ENCODE measurements at places on chromosomes 5 and 9. TPM values are rescaled to one million over a fixed set of nuclear protein-coding genes. Genes with fewer than 3 reads are reported as not detected.

DNA sequence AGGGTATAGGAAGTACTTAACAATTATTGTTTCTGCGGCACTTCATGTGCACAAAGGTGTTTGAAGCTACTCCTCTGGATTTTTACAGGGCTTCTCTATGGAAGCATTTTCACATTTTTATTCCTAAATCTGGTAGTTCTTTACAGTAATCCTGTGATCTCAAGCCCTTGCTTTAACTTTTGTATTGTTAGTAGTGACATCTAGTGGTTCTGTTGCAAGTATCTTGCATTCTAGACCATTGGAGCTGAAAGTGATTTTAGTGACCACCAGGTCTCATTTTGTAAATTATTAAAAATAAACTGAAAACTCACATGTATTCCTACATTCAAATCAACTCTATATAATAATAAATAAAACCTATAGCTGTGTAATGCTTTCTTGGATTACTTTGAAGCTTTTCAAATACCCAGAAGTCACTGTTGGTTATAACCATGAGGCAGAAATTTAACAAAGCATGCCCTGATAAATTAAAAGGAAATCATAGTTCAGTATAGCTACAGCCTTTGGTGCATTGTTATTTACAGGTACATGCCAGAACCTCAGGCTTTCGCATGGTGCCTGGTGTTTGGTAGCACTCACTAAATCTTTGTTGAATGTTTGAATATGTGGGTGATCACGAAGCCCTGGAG lies 18.9 kb downstream of the RPS23 start:
- H3K27ac ChIP-seq, result peak overlapping the region; percentile 57
- no peaks in the 10 kb centered on the region for H3K4me1 ChIP-seq
- H3K27me3 ChIP-seq, result no peaks in the 10 kb centered on the region
- no peak for ATAC-seq
- no peaks in the 10 kb centered on the region for H3K36me3 ChIP-seq

DNA sequence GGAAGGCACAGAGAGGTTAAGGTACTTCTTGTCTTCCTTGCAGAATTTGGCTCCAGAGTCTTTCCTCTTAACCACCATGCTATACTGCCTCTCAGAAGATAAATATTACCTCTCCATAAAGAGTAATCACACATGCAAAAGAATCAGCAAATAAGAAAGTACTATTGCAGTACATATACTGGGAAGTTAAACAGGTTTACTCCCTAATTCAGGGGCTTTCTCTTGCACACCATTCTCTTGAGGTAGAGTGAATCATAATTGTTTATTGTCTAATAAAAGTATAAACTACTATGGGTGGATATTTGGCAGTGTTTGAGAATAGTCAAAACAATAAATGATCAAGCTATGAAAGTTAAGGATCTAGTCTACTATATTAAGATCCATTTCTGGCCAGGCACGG lies 40.4 kb downstream of the SPINK5 start:
- no peaks in the 10 kb centered on the region for H3K4me1 ChIP-seq
- ATAC-seq, result no peak
- H3K36me3 ChIP-seq, result no peaks in the 10 kb centered on the region
- H3K4me3 ChIP-seq, result no peak overlapping the region

Gene SLC26A2
- 6.9 TPM for total RNA-seq

DNA sequence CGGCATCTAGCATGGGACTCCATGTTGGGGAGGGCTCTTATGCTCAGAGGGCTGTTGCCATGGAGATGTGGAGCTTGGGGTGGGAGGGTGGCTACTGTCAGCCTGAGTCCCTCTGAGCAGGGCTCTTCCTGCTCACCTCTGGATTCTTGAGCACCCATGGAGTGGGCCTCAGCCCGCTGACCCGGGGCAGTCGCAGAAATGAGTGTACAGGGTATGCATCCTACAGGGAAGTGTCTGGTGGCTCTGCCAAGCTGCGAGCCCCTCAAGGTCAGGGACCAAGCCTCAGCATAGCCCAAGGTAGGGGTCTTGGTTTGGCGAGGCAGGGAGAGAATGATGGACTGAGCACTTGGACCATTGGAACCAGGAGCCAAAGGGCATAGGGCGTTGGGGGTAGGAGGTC lies 104.1 kb downstream of the DAB2IP start:
- H3K4me1 ChIP-seq, result no peaks in the 10 kb centered on the region
- H3K4me3 ChIP-seq, result no peak overlapping the region
- H3K27me3 ChIP-seq, result no peaks in the 10 kb centered on the region

DNA sequence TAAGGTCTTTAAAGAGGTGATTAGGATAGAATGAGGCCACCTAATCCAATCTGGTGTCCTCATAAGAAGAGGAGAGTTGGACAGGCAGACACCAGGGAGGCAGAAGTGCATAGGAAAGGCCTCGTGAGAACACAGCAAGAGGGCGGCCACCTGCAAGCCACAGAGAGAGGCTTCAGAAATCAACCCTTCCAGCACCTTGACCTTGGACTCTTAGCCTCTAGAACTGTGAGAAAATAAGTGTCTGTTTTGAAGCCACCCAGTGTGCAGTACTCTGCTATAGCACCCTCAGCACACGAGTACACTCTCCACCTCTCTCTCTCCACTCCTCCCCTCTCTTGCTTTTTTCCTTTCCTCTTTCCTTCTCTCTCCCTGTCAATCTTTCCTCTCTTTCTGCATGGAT lies 26.8 kb downstream of the NIPAL4 start:
- H3K36me3 ChIP-seq, result peaks cover 100% of the 10 kb centered on the region
- peaks cover 10% of the 10 kb centered on the region for H3K4me1 ChIP-seq
- no peaks in the 10 kb centered on the region for H3K27me3 ChIP-seq
- H3K4me3 ChIP-seq, result no peak overlapping the region
- no peak for ATAC-seq

DNA sequence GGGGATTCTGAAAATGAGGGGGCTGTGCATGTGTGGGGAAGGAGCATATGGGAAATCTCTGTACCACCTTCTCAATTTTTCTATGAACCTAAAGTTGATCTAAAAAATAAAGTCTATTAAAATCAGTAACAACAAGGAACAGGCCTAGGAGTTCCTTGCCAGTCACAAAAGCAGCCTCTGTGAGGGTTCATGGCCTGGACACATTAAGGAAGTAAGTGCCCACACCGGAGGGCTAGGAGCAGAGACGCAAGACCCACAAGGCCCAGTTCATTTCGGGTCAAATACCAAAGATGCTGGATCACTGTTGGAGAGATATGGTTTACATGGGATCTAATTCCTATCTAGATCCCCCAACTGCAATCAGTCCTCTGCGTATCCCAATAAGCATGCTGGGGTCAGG lies 88.4 kb downstream of the SEMA4D start:
- peaks cover 98% of the 10 kb centered on the region for H3K36me3 ChIP-seq
- H3K4me1 ChIP-seq, result peaks cover 61% of the 10 kb centered on the region
- peak overlapping the region; percentile 90 for H3K27ac ChIP-seq

GRCh38 chr5:175678074-175678473 lies 20.2 kb downstream of the HRH2 start:
- no peak overlapping the region for H3K4me3 ChIP-seq
- H3K4me1 ChIP-seq, result peaks cover 7% of the 10 kb centered on the region
- peaks cover 5% of the 10 kb centered on the region for H3K36me3 ChIP-seq
- H3K27ac ChIP-seq, result peak overlapping the region; percentile 42
- no peak for ATAC-seq
